ENCODE measurements at places on chromosomes 1 and 21.

DNA sequence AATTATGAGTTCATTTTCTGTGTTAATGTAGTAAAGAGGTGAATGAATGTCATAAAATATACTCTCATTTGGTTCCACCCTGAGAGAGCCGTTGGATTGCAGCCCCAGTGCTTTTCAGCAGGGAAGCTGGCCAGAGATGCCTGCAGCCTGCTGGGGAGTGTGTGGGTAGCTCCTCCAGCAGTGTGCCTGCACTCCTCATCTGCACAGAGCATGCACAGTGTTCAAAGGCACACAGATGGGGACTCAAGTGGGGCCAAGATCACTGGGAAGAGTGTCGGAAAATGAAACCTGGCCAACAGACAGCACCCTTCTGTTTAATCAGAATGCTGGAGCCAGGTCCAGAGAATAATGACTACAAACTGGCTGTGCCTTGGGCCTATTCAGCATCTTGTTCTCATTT is 206.8 kb downstream of the ST6GALNAC3 start:
- DNase-seq: no peak

GRCh38 chr1:7406641-7407543 is 364.2 kb upstream of the VAMP3 start:
- DNase-seq: no peak

GRCh38 chr1:80926531-80926930 is 874.2 kb upstream of the ADGRL2 start:
- no peak for DNase-seq

DNA sequence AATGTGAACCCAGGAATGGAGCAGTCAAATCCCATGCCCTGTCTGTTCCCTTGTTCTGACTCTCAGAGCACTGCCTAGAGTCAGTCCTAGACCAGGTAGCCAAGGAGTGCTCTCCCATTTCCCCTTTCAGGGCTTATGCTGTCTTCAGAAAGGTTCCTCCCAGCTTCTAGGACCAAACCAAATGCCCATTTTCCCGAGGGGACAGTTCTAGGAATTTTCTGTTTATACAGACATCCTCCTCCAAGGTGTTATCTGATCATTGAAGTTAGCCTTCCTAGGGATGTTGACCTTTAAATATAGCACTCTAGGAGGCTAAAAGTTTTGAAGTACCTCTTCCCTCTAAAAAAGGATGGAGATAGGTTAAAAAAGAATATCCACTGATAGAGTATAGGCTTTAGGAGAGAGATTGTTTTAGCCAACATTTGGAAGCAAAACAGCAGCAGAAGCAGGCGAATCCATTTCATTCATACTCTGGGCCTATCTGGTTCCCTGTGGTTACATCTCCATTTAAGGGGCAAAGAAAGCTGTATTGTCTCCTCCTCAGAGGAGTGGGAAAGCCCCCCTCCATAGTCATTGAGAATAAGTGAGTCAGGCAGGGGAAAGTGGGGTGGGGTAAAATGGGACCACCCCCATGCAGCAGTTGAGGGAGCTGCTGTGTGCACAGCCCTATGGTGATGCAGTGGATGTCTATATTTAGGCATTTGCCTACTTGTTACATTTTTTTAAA is 126.5 kb downstream of the SPATA46 start:
- no peak for DNase-seq

GRCh38 chr1:161531986-161532643 is 7.8 kb downstream of the HSPA6 start:
- no peak for DNase-seq

DNA sequence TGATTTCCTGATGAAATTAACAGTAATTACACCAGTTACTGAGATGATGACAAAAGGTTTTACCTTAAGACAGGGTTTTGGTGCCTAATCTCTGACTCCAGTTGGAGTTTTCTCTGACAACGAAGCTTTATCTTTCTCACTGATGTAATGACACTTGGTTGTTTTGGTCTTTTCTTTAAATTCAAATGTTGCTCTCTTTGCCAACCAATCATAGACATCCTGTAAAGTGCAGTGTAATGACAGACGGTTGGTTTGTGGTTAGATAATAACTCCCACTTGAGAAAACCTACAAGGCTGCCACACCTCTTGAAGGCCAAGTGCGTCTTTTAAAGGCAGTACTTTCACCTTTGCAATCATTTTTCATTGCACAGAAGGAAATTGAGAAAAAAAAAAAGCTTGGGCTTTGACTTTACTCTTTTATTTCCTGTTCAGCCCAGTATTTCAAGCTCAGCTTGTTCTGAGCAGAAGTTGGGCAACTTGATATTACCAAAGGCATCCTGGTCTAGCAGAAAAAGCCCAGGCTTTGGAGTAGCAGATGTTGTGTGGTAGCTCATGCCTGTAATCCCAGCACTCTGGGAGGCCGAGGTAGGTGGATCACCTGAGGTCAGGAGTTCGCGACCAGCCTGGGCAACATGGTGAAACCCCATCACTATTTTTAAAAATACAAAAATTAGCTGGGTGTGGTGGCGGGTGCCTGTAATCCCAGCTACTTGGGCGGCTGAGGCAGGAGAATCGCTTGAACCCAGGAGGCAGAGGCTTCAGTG is 14.9 kb downstream of the PDIK1L start:
- no peak for DNase-seq

GRCh38 chr1:3053366-3053980 is 15.5 kb upstream of the PRDM16 start:
- DNase-seq: no peak

- DNase-seq: no peak
Observed at GRCh38 chr1:94919241-94920030, 7.5 kb downstream of the CNN3 start.

- DNase-seq: no peak
Observed at GRCh38 chr1:59184365-59184905, 112.5 kb upstream of the FGGY start.

GRCh38 chr21:45331531-45332147 is 43.9 kb upstream of the POFUT2 start:
- DNase-seq: no peak

- no peak for DNase-seq
Observed at GRCh38 chr1:156828400-156829124, 11.9 kb upstream of the SH2D2A start.
